ENCODE measurements at places on chromosomes 5 and 9. TPM values are rescaled to one million over a fixed set of nuclear protein-coding genes. Genes with fewer than 3 reads are reported as not detected.

C5orf58 gene
- not detected for polyA plus RNA-seq

KCNV2 gene
- polyA plus RNA-seq, result not detected

TAS2R1 gene
- polyA plus RNA-seq, result not detected

KCNN2 gene
- polyA plus RNA-seq, result 9.6 TPM

ARL14EPL gene
- polyA plus RNA-seq, result not detected

Data from heart left ventricle (tissue), 16 donors.